ENCODE measurements at places on chromosomes 12 and 14.

DNA sequence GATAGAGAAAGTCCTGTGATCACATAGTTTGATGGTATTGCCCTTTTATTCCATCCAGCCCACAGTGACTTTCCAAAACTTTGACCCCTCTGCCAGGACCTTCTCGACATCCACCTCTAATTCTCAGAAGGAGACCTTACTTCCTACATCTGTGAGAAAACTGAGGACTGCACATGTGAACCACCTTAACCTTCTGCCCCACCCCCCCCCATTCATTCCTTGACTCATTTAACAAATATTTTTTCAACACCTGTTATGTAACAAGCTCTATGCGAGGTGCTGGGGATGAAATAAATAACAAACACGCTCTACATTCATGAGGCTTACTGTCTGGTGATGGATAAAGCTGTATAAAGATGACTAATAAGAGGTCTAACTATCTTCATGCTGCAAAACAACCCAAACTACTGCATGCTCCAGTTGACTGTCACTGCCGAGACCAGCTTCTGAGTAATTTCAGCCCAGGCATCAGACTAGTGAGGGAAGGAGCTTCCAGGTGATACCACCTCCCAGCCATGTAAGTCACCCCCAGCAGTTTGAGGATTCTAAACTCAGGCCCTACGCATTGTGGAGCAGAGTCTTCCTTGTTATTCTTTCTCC, 1.9 kb upstream of the HAL start:
- no peak for DNase-seq

GRCh38 chr14:44287858-44288257, 219.2 kb downstream of the FSCB start:
- no peak for DNase-seq

DNA sequence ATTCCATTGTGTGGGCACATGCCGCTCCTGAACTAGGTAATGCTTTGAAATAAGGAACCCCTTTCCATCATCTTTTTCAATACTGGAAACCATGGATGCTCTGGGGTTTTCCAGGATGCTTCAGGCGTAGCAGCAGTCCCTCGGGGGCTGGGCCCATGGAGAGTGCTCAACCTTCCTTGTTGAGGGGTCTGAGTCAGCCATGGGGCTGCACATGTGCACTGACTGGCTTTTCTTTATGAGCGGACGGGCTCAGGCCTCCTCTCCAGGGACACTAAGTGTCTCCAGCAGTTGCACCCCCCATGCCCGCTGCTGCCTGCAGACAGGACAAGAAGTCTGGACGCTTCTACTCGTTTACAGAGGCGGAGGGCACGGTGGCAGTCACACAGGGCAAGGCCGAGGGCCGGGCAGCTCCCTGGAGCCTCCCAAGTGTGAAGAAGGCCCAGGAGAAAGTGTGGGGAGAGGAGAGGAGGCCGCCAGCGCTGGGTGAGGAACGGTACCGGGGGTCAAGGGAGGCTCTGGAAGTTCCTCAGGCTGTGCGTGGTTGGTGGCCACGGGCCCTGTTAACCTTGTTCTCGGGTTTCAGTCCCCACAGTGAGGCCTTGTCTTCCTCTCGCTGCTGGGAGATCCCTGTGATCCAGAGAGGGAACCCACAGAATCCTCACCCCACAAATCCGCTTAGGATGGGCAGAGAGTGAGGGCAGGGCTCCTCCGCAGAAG, 51.2 kb downstream of the TEAD4 start:
- no peak for DNase-seq

GRCh38 chr12:101855364-101855884, 22.0 kb upstream of the DRAM1 start:
- DNase-seq = no peak

GRCh38 chr12:40959041-40959440, 229.1 kb upstream of the PDZRN4 start:
- no peak for DNase-seq

DNA sequence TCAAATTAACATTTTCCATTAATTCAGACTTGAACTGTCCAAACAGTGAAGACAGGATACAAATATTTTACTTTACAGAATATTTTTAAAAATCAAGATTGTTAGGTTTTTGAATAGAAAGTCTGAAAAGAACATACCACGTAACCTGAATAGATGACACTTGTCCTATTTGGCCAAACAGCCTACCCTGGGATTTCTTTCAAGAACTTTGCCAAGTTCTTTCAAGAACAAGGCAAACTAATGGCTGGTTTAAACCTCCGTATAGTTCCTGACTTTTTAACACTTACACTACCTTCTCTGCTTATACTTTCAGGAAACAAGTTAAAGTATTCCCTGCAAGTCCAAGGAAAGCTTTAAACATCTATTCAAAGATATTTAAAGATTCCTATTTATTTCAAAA, 35.0 kb downstream of the MAP4K5 start:
- no peak for DNase-seq

DNA sequence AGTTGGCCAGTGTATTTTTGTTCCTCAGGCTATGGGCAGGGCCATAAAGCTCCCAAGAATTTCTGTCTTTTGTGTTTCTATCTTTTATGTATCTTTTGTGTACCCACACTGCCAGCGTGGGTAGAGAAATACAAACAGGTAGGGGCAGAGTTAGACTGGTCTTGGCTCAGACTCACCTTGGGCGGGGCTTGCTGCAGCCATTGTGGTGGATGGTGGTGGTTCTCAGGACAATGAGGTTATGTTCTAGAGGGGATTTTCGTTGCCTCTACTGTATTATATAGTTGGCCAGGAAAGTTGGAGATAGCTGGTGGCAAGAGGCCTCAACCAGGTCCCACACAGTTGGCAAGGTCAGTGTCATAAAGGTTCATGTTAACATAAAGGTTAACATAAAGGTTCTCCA, 977.5 kb upstream of the LRFN5 start:
- DNase-seq = no peak

DNA sequence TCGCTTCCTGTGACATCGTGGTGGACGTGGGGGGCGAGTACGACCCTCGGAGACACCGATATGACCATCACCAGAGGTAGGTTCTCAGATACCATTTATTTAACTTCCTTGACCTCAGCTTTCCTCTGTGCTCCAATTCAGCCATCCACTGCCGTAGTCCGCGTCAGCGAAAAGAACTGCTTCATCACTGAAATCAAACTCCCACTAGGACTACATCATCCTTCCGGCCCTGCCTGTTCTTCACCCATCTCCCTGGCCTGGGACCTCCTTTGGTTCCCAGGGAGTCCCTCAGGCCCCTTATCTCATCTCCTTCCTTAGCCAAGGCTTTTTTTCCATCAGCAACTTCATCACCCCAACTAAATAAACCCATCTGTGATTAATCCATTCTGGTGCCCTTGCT, 692 bp downstream of the MYG1 start:
- DNase-seq = no peak

GRCh38 chr12:101653503-101653902, 43.9 kb upstream of the CHPT1 start:
- DNase-seq = no peak

DNA sequence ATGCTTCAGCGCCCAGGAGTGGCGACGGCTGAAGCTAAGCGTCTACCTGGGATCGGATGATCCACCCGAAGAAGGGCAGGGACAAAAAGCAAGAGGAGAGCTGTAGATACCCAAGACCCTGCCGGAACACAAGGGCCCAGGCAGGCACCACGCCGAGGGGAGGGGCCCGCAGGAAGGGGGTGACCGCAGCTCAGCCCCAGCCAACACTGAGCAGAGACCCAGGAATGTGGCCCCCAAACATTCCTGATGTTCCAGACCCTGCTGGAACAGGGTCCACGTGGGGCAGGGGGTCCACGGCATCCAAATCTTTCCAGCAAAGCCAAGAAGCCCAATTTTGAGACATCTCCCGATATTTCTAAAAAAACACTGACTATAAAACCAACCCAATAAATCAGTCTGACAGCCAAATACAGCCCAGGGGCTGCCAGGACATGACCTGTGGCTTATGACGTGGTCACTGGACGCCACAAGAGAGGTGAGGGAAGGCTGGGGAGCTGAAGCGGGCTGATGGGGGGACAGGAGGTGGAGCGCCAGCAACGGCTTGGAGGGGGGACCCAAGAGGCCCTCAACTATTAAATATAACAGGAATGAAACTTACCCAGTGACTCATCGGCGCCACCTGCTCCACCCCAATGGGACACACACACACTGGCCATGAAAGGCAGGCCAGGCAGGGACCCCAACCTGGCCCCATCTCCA, 58.9 kb downstream of the NCOR2 start:
- DNase-seq = no peak

GRCh38 chr12:27480016-27480415, 33.5 kb downstream of the SMCO2 start:
- no peak for DNase-seq

DNA sequence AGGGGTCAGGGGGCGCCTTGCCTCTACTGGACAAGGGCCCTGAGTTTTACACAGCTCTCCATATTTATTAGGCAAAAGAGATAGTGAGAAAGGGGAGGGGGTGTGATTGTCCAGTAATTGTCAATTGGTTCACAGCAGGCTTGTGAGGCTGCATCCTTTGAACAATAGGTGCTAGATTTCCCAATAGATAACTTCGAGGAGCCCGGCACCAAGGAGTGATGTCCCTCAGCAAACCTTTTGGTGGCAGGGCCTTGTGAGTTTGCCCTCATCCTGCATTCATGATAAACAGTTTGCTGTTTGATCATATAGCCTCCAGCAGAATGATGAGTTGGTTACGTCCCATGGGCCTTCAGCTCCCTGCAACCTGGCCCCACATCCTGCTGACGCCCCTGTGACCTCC, 2.7 kb upstream of the PRIMA1 start:
- no peak for DNase-seq

DNA sequence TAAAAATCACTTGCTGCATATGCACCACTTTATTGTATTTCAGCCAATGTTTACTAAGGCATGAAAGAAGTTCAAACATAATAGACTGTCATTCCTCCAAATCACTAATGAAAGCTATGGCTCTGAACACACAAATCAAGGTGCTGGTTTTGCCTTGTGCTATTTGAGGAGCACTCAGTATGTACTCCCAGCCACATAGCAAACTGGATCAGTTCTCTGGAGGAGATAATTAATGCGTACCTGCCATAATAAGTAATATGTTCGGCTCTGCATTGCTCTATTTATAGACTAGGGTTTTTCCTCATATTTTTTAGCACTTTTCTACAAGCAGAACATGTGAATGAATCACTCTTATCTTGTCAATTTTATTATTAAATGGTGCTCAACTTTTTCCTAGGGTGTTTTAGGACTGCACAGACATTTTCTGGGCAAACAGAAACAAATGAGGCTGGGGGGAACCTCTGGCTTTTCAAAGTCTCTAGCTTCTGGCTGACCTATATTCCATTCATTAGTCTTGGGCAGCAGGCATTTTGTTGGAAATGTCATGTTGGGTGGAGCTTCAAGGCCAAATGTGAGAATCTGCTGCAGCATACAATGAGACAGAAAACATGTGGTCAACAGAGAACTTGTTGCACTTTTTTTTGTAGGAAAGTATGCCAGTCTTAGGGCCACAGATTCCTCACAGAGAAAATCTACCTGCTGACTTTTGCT, 88.4 kb downstream of the GRIP1 start:
- DNase-seq = no peak

DNA sequence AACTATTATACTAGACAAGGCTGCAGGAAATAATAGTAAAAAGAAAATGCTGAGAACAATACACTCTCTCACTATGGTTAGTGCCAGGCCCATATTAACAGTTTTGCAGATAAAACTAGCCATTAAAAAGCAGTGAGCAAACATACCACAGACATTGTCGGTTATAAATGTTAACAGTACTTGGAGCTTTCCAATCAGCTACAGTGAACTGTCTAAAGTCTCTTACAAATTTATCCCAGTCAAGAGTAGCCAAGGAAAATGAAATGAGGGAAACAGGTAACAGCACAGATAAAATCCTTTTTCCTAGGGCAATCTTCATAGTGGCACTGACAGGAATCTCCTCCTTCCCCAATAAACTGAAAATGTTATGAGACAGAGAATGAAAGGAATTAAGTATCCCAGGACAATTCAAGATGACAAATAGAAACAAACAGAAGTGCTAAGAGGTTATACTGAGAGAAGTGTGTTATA, 30.8 kb downstream of the PAWR start:
- no peak for DNase-seq

DNA sequence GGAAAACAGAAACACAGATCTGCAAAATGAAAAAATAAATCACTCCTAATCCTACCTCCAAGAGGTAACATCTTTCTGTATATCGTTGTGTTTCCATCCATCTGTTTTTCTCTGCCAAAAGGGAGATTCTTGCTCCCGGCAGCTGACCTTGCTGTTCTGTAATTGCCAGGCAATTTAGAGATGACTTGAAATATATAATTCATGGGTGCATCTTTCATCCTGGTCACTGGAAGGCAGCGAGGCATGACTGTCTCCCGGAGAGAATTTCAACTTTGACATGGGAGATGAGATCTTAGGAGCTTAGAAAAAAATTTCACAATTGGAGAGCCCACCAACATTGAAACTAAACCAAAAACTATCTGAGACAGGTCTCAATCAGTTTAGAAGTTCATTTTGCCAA, 53.0 kb downstream of the WSCD2 start:
- DNase-seq = no peak

GRCh38 chr14:67622675-67623074, 3.0 kb downstream of the ARG2 start:
- peak; percentile 77 for DNase-seq

DNA sequence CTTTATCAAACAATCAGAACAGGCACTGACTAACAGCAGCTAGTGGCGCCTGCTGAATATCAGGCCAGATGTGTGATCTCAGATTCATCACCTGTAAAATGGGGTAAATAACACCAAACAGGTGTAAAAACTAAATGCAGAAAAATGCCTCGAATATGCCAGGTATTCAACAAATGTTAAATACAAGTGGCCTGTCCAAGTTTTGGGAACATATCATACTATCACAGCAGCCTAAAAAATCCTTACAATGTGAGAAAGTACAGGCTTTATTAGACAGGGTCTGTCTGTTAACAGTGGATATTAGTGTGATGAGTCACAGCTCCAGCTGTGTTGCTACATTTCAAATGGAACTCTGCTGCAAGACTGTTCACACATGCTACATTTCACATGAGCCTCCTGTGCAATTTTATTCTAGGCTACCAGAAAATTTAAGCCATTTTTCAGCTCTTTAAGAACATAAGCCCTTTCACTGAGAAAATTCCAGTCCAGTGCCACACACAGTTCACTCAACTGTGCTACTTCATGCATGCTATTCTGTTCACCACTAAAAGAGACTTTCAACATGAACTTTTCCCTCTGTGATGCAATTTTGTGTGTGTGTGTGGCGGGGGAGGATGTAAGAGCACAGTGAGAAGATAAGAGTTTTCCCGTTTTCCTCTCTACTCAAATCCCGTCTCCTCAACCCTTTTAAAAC, 56.7 kb downstream of the MSRB3 start:
- peak; percentile 70 for DNase-seq

- no peak for DNase-seq
Observed at GRCh38 chr12:109925185-109925840, 25.2 kb downstream of the TCHP start.

Data from HFF-Myc (cell line).